ENCODE measurements at places on chromosomes 3 and 15.

DNA sequence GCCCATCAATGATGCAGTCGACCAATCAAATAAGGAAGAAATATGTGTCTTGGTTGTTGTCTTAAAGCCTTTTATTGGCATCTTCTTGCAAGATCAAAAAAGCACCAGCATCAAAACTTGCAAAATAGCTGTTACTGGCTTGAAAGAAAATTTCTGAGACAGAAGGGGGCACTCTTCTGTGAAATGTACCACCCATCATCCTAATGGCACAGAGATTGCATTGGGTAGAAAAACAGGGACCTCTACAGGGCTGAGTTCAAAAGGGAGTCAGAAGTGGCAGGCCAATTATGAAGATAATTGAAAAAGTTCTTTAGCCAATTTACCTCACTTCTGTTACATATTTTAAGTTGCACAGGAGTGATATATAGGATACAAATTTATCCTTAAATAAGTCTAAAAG lies 122.3 kb upstream of the GPR149 start:
- no peak for DNase-seq

DNA sequence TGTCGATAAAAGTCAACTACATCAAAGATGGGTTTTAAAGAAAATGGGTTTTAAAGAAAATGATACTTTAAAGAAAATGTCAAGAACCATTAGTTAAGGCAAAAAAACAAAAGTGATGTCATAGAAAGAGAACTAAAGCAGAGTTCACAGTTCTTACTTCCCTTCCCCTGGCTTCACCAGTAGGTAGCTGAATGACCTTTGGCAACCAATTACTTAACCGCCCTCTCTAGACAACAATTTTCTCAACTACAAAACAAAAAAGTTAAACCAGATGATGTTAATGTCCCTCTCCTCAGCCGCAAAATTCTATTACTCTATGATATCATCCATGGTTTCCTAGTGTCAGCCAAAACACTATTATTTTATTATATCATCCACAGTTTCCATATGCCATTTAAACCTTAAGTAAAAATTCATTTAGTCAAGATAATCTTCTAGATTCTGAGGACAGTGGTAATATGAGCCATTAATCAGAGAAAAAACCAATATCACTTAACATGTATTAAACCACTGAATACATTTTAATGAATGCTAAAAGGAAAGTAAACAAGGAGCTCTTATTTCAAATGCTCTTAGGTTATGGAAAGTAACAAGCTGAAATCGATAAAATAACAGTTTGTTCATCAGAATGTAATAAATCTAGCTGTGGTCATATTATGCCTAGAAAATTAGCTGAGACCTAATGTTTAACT lies 13.1 kb downstream of the RYK start:
- no peak for DNase-seq

DNA sequence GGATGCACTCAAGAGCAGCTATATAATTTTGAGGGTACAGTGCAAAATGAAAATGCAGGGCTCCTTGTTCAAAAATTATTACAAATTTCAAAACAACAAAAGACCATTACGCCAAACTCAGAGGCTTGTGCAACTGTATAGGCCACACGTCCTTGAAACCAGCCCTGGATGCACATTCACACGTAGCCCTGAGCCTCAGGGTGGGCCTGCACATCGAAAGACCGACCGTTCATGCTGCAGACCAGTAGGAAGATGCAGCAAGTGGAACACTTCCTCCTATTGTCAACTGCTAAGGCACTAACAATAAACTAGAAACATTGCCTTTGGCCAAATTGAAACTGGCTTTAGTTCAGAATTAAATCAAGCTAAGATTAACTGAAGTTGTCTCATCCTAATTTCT lies 174.7 kb downstream of the SHOX2 start:
- no peak for DNase-seq

- peak; percentile 45 for DNase-seq
Observed at GRCh38 chr15:100350434-100351226, 8.9 kb upstream of the ADAMTS17 start.
